Smooth muscle cell of the pulmonary artery (primary cell): ENCODE measurements at places on chromosomes 5 and 9. TPM values are rescaled to one million over a fixed set of nuclear protein-coding genes. Genes with fewer than 3 reads are reported as not detected.

Gene LRRC14B
- total RNA-seq = not detected in 2 replicates

Gene PCDHGA6
- total RNA-seq = 5.3 and 6.7 TPM in 2 replicates

Gene COL15A1
- 77.7 and 229 TPM in 2 replicates for total RNA-seq

Gene CLIC3
- total RNA-seq = 2.0 and 2.9 TPM in 2 replicates

Gene VCP
- total RNA-seq = 381 and 478 TPM in 2 replicates

Gene CCNJL
- 0.52 and 1.4 TPM in 2 replicates for total RNA-seq

Gene MAMDC2
- total RNA-seq = 4.7 and 8.6 TPM in 2 replicates

Gene F12
- total RNA-seq = 0.17 TPM in 1 of 2 replicates, not detected in the other

Gene MEF2C
- total RNA-seq = 19.5 and 36.2 TPM in 2 replicates

Gene IL3
- total RNA-seq = not detected in 2 replicates

Gene DEPDC1B
- 0.63 and 2.0 TPM in 2 replicates for total RNA-seq

Gene CDH10
- total RNA-seq = 0.72 and 2.4 TPM in 2 replicates

Gene SLC4A9
- total RNA-seq = 0.07 TPM in 1 of 2 replicates, not detected in the other

Gene PNPLA7
- total RNA-seq = 1.1 and 2.0 TPM in 2 replicates

Gene PCDHB6
- 0.20 and 0.36 TPM in 2 replicates for total RNA-seq

Gene PLGRKT
- total RNA-seq = 8.3 and 9.5 TPM in 2 replicates

Gene LRRC19
- total RNA-seq = not detected in 2 replicates

Gene ZNF608
- total RNA-seq = 7.7 and 10.1 TPM in 2 replicates

Gene KIAA0825
- total RNA-seq = 3.1 and 3.8 TPM in 2 replicates

Gene CCDC112
- 2.9 and 4.0 TPM in 2 replicates for total RNA-seq

Gene INIP
- 13.1 and 17.2 TPM in 2 replicates for total RNA-seq

Gene CXCL14
- total RNA-seq = 0.26 TPM in 1 of 2 replicates, not detected in the other

Gene SLC6A7
- 0.20 TPM in 1 of 2 replicates, not detected in the other for total RNA-seq

Gene GLRA1
- not detected in 2 replicates for total RNA-seq

Gene DNAH5
- total RNA-seq = 0.20 and 0.43 TPM in 2 replicates
